GM12891 (cell line): ENCODE measurements at places on chromosomes 2 and 18.

DNA sequence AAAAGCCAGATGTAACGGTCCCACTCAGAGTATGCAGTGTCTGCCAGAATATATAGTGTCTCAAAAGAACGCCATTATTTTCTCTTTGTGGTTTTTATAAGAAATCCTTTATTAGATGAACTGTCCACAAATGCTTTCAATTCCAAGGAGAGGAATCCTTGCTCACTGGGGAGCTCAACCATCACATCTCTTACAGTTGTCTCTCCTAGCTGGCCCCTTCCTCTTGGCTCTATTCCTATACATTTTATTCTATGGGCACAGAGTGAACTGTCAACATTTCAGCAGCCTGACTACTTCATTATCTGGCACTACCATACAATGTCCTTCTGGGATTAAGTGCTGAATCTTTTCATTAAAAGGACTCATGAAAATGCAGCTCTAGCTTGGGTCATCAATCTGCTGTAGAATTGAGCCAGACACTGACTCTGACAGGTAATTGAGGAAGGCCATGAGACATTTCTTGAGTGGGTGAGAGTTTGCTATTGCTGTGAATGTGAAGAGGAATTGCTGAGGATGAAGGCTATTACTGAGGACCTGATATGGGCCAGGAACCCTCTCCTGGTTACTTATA, 96.5 kb upstream of the THOC1 start:
- no peak for DNase-seq

GRCh38 chr2:83959266-83959665, 499.8 kb downstream of the SUCLG1 start:
- no peak for DNase-seq

GRCh38 chr2:216559625-216560156, 61.0 kb downstream of the RPL37A start:
- no peak for DNase-seq

DNA sequence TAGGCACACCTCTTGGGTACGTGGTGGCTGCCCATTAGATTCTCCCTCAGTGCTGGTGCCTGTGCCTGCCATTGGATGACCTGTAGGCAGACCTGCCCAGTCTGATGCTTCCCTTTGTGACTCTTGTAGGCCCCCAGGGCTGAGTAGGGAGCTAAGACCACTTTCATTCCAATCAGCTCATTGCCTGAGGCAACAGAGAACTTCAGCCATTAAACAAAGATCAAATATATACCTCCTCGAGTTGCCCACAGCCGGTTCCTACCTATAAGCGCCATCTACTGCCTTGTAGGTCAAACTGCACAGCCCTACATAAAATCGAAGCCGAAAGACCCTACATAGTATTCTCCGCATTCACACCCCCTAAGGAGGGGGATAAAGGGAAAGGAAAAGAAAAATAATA, 184.6 kb downstream of the ETAA1 start:
- DNase-seq = no peak

DNA sequence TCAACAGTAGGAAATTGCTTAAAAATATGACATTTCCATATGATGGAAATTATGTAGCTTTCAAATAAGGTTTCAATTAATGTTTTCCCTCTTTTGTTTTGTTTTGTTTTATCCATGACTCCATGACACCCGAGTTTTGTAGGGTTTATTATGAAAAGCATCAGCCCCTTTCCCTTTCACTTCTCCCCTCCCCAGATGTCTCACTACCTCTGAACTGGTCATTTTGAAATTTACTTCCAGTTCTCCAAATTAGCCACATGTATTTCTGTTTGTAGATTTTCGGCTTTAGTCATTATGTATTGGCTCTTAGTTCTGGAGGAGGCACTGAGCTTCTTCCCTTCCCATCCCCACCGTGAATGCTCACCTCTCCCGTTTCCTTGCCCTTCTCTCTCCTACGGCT, 18.6 kb upstream of the VPS4B start:
- DNase-seq = no peak

- DNase-seq = no peak
Observed at GRCh38 chr2:71941726-71942525, 205.7 kb downstream of the CYP26B1 start.

GRCh38 chr2:68487773-68488355, 20.5 kb downstream of the APLF start:
- DNase-seq = no peak

- no peak for DNase-seq
Observed at GRCh38 chr18:6366776-6367175, 47.9 kb downstream of the L3MBTL4 start.

- DNase-seq = no peak
Observed at GRCh38 chr2:62192811-62193210, 3.1 kb upstream of the B3GNT2 start.

DNA sequence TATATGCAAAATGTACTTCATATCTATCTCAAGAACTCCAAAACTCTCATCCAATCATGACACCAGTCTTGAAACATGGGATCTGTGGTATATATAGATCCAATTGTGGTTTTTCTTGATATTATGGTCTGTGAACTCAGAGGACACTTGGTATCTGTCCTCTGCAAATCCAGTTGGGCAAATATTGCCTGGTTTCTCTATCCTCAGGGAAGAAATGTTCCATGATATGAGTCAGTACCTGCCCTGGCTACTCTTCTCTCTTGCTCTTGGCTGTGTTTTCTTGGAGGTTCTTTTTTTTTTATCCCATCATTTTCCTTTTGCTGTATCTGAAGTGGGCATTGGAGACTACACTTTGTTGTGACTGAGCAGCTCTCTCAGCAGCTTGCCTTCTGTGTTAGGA, 10.9 kb downstream of the NBEAL1 start:
- DNase-seq = no peak

GRCh38 chr18:39215920-39216319, 1650.3 kb upstream of the CELF4 start:
- no peak for DNase-seq

- DNase-seq = no peak
Observed at GRCh38 chr2:156125018-156125417, 207.5 kb downstream of the NR4A2 start.
